GM12865 (cell line): ENCODE measurements at places on chromosomes 16 and 17.

DNA sequence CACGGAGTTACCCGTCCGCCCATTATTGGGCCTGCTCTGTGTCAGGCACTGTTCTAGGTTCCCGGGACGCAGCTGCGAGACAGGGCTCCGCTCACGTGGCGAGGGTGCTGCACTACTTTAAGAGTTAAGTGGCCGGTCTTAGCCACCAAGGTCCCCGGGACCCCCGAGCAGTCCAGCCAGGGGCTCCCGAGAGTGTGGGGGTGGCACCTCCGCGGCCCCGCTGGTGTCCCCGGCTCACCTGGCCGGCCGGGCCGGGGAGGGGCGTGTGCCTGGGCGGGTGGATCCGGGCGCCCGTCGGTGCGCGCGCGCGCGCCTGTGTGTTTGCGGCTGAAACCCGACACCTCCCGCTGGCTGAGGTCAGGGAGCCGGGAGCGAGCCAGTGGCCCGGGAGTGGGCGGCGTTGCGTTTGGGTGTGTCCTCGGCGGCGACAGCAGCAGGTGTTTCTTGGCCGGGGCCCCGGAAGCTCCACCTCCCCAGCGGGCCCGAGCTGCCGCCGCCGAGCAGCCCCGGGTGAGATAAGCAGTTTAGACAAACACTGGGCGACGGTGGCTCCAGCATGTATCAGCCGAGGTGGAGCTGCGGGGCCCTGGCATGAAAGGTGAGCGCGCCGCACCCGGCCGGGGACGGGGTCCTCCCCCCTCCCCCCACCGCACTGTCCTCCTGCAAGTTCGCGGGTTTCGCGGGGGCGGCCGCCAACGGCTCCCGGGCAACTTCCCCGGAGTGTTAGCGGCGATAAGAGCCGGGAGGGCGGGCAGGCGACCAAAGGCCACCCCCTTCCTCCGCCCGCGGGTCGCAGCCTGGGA lies at the start of gene GSE1:
GSE1 (plus strand) TSS at position 522 of the 803 bp plus-strand sequence; CDS start at position 592, 70 bp downstream.
- DNase-seq = peak; percentile 94

- DNase-seq = no peak
Observed at GRCh38 chr17:10278218-10278617, 79.8 kb upstream of the GAS7 start.

- no peak for DNase-seq
Observed at GRCh38 chr16:5027575-5028235, 6.0 kb downstream of the NAGPA start.

DNA sequence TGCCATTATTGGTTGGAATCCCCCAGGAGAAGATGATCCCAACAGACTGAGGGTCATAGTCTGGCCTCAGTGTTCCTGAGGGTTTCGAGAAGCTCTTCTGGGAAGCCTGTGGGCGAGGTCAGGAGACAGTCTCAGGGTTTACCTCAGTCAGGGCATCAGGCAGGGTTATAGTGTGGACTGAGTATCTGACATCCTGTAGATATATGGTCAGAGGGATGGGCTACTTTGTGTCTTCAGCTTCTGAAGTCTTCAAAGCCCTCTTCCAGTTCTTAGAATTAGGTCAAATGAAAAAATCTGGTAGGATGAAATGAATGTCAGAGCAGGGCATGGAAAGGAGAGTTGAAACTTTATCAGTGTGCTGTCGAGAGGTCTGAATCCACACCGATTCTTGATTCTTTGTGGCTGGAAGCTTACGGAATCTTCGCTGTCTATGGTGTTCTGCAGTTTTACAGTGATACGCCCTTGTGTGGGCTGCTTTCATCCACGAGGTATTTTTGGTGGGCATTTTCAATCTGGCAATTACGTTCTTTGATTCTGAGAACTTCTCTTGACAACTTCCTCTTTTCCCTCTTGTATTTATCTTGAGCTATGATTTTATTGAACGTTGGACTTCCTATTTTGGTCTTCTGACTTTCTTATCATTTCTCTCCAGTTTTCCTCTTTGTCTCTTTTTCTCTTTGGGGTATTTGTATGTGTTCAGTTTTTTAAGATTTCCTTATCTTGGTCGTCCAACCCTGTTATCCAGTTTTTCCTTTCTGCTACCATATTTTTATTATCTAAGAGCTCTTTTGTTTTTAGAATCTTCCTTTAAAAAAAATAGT lies 30.4 kb downstream of the BPTF start:
- DNase-seq = peak; percentile 9

DNA sequence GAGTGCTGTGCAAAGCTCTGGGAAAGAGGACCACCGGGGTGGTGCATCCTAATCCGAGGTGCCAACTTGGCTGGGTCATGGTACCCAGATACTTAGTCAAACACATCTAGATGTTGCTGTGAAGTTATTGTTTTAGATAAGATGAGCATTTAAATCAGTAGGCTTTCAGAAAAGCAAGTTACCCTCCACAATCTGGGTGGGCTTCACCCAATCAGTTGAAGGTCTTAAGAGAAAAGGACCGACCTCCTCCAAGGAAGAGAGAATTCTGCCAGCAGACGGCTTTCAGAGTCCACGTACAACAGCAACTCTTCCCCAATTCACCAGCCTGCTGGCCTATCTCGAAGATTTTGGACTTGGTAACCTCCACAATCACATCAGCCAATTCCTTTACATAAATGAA lies 338.1 kb downstream of the C16orf95 start:
- DNase-seq = no peak

GRCh38 chr16:48113001-48113400 lies 42.8 kb downstream of the ABCC12 start:
- no peak for DNase-seq

DNA sequence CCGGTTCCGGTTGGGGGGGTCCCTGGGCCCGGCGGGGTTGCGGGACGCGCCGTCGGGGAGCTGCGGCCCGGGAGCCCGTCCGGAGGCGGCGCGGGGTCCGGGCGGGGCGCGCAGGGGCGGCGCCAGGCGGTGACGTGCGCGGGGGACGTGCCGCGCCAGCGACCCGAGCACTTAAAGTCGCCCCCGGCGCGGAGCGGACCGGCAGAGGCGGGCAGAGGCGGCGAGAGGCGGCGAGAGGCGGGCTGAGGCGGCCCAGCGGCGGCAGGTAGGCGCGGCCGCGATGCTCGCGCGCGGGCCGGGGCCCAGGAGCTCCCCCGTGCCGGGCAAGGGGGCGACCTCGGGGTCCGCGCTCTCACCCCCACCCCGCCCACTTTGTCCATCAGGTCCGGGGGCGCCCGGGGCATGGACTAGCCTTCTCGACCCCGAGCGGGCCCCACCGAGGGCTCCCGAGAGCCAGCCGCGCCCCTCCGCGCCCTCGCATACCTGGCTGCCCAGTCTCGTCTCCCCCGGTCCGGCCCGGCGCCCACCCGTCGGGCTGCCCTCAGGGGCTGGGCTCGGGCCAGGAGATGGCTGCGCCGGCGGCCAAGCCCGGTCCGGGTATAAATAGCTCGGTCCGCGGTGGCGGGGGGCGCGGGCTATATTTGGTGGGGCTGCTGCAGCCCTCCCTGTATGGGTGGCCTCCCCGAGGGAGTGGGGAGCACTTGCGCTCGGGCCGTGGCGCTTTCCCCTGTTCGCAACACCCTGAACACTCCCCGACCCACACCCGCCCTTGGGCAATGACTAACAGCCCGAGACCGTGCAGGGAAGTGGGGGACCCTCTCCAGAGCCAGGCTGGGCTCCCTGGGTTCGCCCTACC lies at the start of gene SLC16A3:
SLC16A3 (plus strand) TSS at position 201 of the 856 bp plus-strand sequence. CDS start 6,967 bp downstream, outside the sequence.
- DNase-seq = peak; percentile 79
